ENCODE measurements at places on chromosomes 11 and 22. TPM values are rescaled to one million over a fixed set of nuclear protein-coding genes. Genes with fewer than 3 reads are reported as not detected.

DNA sequence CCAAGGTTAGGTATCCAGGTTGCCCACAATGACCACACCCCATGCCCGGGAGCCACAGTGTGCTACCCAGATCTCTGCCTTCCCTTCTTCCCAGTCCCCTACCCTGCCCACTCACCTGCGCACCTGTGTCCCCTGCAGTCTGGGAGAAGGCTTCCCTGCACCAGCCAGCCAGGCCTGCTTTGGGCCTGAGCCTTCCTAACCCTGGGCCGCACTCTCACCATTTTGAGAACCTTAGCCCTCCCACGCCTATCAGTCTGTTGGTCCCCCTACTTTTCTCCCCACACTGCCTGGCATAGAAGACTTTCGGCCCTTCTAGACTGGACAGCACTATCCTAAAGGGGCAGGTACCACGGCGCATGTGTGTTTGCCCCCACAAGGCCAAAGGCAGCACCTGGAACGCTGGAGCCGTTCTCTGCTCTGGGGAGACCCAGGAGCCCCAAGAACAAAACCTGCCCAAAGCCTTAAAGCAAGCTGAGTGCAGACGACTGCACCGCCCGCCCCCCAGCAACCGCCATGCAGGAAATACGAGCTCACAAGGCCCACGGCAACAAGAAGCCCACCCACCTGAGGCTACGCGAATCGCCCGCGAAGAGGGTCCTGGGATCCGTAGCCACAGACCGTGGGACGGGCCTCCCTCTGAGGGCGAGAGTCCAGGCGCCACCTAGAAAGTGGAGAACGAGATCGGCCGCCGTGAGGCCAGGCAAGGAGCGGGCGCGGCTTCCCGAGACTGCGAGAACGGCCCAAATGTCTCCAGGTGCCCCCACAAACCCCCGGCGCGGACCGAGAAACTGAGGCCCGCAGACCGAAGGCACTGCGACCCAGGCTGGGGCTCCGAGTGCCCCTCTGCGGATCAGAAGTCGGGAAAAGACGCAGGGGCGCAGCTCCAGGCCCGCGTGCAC lies 546 bp downstream of the GNB1L start:
- peak overlapping the region; percentile 96 for H3K4me3 ChIP-seq
- no peaks in the 10 kb centered on the region for H3K27me3 ChIP-seq
- peaks cover 55% of the 10 kb centered on the region for H3K36me3 ChIP-seq
- peak; percentile 51 for DNase-seq

- no peaks in the 10 kb centered on the region for H3K36me3 ChIP-seq
- DNase-seq, result no peak
- peaks cover 12% of the 10 kb centered on the region for H3K27me3 ChIP-seq
- no peaks in the 10 kb centered on the region for H3K4me1 ChIP-seq
- H3K4me3 ChIP-seq, result no peak overlapping the region
- H3K27ac ChIP-seq, result no peak overlapping the region
These were observed 85.9 kb downstream of the WNT7B start for GRCh38 chr22:45891021-45891421.

GRCh38 chr11:32280339-32280738 lies 155.0 kb downstream of the WT1 start:
- H3K4me1 ChIP-seq, result no peaks in the 10 kb centered on the region
- DNase-seq, result no peak
- H3K36me3 ChIP-seq, result no peaks in the 10 kb centered on the region
- no peak overlapping the region for H3K27ac ChIP-seq

Gene OR52I1
- not detected for total RNA-seq

- no peaks in the 10 kb centered on the region for H3K36me3 ChIP-seq
- peaks cover 17% of the 10 kb centered on the region for H3K27me3 ChIP-seq
- no peak overlapping the region for H3K27ac ChIP-seq
- H3K4me3 ChIP-seq, result no peak overlapping the region
These were observed 85.0 kb downstream of the CHST1 start for GRCh38 chr11:45580399-45580798.

Gene CLMP
- total RNA-seq, result 0.09 TPM

- H3K27ac ChIP-seq, result no peak overlapping the region
- no peak for DNase-seq
- no peaks in the 10 kb centered on the region for H3K36me3 ChIP-seq
- H3K4me1 ChIP-seq, result no peaks in the 10 kb centered on the region
- H3K4me3 ChIP-seq, result no peak overlapping the region
- peaks cover 50% of the 10 kb centered on the region for H3K27me3 ChIP-seq
These were observed 9.0 kb downstream of the PKNOX2 start for GRCh38 chr11:125173556-125173955.

Gene CCDC81
- total RNA-seq, result 0.83 TPM

DNA sequence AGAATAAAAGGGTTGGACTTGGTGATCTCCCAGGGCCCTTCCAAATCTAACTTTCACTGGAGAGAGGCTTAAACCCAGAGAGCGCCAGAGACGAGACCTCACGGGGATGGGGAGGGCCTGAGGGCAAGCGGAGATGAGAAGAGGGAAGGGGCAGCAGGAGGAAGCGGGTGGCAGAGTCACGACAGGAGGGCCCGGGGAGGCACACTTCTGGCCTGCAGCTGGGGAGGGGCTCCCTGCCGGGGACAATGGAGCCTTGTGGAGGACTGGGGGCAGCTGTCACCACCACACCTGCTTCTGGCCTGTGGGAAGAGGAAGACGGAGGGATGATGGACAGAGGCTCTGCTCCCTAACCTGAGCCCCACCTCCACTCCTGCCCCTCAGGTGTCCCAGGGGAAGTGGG lies 40.2 kb downstream of the PDE2A start:
- H3K27ac ChIP-seq, result no peak overlapping the region
- peaks cover 3% of the 10 kb centered on the region for H3K27me3 ChIP-seq
- H3K36me3 ChIP-seq, result no peaks in the 10 kb centered on the region
- no peak overlapping the region for H3K4me3 ChIP-seq

- no peaks in the 10 kb centered on the region for H3K4me1 ChIP-seq
- H3K27ac ChIP-seq, result no peak overlapping the region
- H3K36me3 ChIP-seq, result no peaks in the 10 kb centered on the region
- no peak for DNase-seq
- peaks cover 11% of the 10 kb centered on the region for H3K27me3 ChIP-seq
These were observed 27.2 kb upstream of the RASSF10 start for GRCh38 chr11:12981676-12982522.

GRCh38 chr11:46006418-46007070 lies 84.1 kb downstream of the LARGE2 start:
- no peaks in the 10 kb centered on the region for H3K36me3 ChIP-seq
- H3K4me3 ChIP-seq, result no peak overlapping the region
- H3K27me3 ChIP-seq, result no peaks in the 10 kb centered on the region
- peak; percentile 13 for DNase-seq

Gene OR10D3
- total RNA-seq, result not detected

Gene MFNG
- total RNA-seq, result 155 TPM

Gene PPP2R5B
- 21.2 TPM for total RNA-seq

- no peaks in the 10 kb centered on the region for H3K36me3 ChIP-seq
- H3K27ac ChIP-seq, result no peak overlapping the region
- H3K27me3 ChIP-seq, result no peaks in the 10 kb centered on the region
These were observed 632.0 kb upstream of the KIRREL3 start for GRCh38 chr11:127632546-127632945.

Gene C11orf91
- total RNA-seq, result not detected

- H3K4me3 ChIP-seq, result no peak overlapping the region
- no peaks in the 10 kb centered on the region for H3K27me3 ChIP-seq
- peak; percentile 67 for DNase-seq
- H3K36me3 ChIP-seq, result peaks cover 6% of the 10 kb centered on the region
These were observed 5.3 kb downstream of the ADA2 start for GRCh38 chr22:17213976-17214375.

- no peak for DNase-seq
- no peak overlapping the region for H3K4me3 ChIP-seq
- H3K36me3 ChIP-seq, result peaks cover 4% of the 10 kb centered on the region
- no peaks in the 10 kb centered on the region for H3K27me3 ChIP-seq
- H3K4me1 ChIP-seq, result peaks cover 3% of the 10 kb centered on the region
- no peak overlapping the region for H3K27ac ChIP-seq
These were observed 100.0 kb downstream of the AMBRA1 start for GRCh38 chr11:46493791-46494190.

GRCh38 chr11:22641559-22641958 lies 15.9 kb upstream of the FANCF start:
- peaks cover 1% of the 10 kb centered on the region for H3K4me1 ChIP-seq
- no peak overlapping the region for H3K27ac ChIP-seq
- no peak for DNase-seq
- no peaks in the 10 kb centered on the region for H3K36me3 ChIP-seq

Gene INS
- not detected for total RNA-seq

DNA sequence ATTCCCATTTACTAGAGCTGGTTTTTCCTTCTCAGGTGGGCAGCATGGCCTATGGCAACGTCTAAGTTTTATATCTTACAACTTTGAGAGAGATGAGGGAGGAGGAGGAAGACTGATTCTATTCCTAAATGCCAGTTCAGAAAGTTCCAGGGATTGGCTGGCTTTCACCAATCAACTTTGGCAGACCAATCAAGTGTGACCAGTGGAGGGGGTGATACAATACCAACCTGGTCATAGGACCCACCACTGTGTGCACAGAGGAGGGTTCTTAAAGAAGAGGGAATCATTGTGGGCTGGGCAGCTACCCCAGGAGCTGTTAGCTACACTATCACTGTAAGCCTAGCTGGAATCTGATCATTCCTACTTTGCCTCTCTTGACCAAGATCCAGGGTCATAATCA lies 8.1 kb downstream of the DIXDC1 start:
- H3K4me1 ChIP-seq, result peaks cover 34% of the 10 kb centered on the region
- no peaks in the 10 kb centered on the region for H3K36me3 ChIP-seq
- no peaks in the 10 kb centered on the region for H3K27me3 ChIP-seq
- peak overlapping the region; percentile 82 for H3K27ac ChIP-seq

- no peak overlapping the region for H3K4me3 ChIP-seq
- no peaks in the 10 kb centered on the region for H3K4me1 ChIP-seq
- no peak for DNase-seq
- no peaks in the 10 kb centered on the region for H3K27me3 ChIP-seq
- H3K36me3 ChIP-seq, result no peaks in the 10 kb centered on the region
These were observed 639.3 kb upstream of the KIRREL3 start for GRCh38 chr11:127639916-127640315.

Gene KCNJ5
- not detected for total RNA-seq

GRCh38 chr11:57888386-57888785 lies 126.8 kb downstream of the CTNND1 start:
- H3K27ac ChIP-seq, result no peak overlapping the region
- H3K27me3 ChIP-seq, result peaks cover 1% of the 10 kb centered on the region
- no peaks in the 10 kb centered on the region for H3K36me3 ChIP-seq
- H3K4me1 ChIP-seq, result no peaks in the 10 kb centered on the region

Gene PATE2
- not detected for total RNA-seq

DNA sequence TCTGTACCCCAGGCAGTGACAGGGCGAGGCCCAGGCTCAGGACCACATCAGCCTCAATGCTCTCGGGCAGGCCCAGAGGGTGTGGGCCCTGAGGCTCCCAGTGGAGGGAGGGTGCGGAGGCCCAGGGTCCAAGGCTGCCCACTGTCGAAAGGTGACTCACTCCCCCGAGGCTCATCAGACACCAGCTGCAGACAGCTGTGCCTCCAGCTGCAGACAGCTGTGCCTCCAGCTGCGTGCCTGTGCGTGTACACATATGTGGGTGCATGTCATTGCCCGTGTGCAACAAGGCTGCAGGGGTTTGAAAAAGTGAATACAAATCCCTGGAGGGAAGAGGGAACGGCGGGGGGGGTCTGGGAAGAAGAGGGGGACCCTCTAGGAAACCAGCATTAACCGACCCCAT lies 134.3 kb downstream of the BRD1 start:
- no peaks in the 10 kb centered on the region for H3K36me3 ChIP-seq
- no peaks in the 10 kb centered on the region for H3K27me3 ChIP-seq
- no peak overlapping the region for H3K4me3 ChIP-seq
- no peak for DNase-seq
- no peaks in the 10 kb centered on the region for H3K4me1 ChIP-seq
- H3K27ac ChIP-seq, result no peak overlapping the region

DNA sequence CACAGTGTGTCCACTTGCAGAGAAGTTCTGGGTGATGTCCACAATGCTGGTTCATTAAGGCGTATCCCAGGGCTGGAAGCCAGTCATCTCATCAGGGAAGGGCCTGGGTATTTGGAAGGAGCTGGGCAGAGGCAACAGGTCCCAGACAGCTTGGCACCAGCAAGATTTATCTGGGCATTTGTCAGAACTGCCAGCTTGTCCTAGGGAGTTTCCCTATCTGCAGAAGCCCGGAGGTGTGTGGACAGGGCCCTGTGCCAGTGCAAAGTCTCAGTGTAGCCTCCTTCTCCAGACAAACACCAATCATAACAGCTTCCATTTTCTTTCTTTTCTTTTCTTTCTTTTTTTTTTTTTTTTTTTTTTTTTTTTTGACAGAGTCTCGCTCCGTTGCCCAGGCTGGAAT lies 125.3 kb upstream of the TIMP3 start:
- no peak for DNase-seq
- H3K4me3 ChIP-seq, result no peak overlapping the region
- H3K4me1 ChIP-seq, result no peaks in the 10 kb centered on the region
- no peaks in the 10 kb centered on the region for H3K36me3 ChIP-seq
- peaks cover 14% of the 10 kb centered on the region for H3K27me3 ChIP-seq

Gene OR52A1
- total RNA-seq, result not detected

Gene MSANTD2
- 7.3 TPM for total RNA-seq

- no peak overlapping the region for H3K4me3 ChIP-seq
- H3K36me3 ChIP-seq, result no peaks in the 10 kb centered on the region
- peaks cover 38% of the 10 kb centered on the region for H3K27me3 ChIP-seq
- H3K4me1 ChIP-seq, result peaks cover 15% of the 10 kb centered on the region
- no peak for DNase-seq
- no peak overlapping the region for H3K27ac ChIP-seq
These were observed 76.1 kb downstream of the PRR5L start for GRCh38 chr11:36372101-36372771.

DNA sequence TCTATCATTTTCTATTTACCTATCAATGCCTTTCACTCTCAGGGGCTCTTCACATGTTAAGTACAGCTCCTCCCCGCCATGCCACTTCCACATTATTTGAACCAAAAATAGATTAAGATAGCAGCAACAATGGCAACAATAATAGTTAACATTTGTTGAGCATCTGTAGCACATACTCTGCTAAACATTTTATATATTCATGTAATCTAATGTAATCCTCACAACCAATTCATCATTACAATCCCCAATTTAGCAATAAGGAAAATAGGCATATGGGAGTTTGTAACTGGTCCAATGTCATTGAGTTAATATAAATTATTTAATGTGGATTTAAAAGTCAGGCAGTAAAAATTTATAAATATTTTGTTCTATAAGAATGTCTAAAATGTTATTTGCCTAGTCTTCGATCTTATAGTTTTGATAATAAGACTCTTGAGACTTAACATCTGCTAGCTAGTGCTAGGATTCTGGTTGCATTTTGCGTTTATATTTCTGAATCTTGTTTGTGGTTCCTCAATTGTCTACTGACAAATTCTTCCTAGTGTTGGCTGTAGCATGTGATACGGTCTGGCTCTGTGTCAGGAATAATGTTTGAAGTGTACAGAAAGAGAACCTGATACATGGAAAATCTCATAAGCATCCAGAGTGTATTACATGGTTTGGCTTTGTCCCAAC lies 621.5 kb upstream of the LUZP2 start:
- no peak overlapping the region for H3K27ac ChIP-seq
- no peaks in the 10 kb centered on the region for H3K27me3 ChIP-seq
- H3K36me3 ChIP-seq, result no peaks in the 10 kb centered on the region
- DNase-seq, result no peak

GRCh38 chr22:19916006-19916405 lies 25.6 kb upstream of the COMT start:
- H3K27me3 ChIP-seq, result no peaks in the 10 kb centered on the region
- H3K36me3 ChIP-seq, result peaks cover 23% of the 10 kb centered on the region
- H3K4me1 ChIP-seq, result no peaks in the 10 kb centered on the region
- DNase-seq, result no peak
- no peak overlapping the region for H3K27ac ChIP-seq

Gene ADAMTS8
- total RNA-seq, result not detected

Gene PKDREJ
- not detected for total RNA-seq
